Activated T-helper 1 cell treated with anti-CD3 and anti-CD28 coated beads, Interleukin-12 subunit alpha, Interleukin-12 subunit beta, Interleukin-2, Interleukin-4 antibody, amounts not matched to agents 30 ng/mL and 10 ng/mL and 1 ng/mL, durations not matched to agents 14 hours and 24 hours and 36 hours (primary cell): ENCODE measurements at places on chromosomes 3 and 15.

- no peak for DNase-seq
These were observed 44.7 kb upstream of the LIPC start for GRCh38 chr15:58387130-58387529.

DNA sequence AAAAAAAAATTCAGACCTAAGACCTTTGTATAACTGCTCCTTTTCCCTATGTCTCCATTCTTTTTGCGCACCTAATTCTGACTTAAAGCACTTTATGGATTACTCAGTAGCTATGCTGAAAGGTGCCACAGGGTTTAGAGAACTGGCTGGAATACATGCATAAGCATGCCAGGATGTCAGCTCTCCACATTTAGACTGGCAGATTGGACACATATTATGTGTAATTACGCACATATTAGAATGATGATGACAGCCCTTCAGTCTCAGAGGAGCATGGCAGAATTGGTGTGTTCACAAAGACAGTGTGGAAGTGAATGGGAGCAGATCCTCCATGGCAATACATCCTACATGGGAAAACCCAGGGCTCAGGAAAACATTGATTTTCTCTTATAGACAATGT, 108.1 kb upstream of the LSAMP start:
- no peak for DNase-seq

GRCh38 chr3:106097817-106098435, 229.1 kb upstream of the CBLB start:
- DNase-seq, result no peak

GRCh38 chr3:11118181-11118682, 36.1 kb upstream of the HRH1 start:
- DNase-seq, result no peak

DNA sequence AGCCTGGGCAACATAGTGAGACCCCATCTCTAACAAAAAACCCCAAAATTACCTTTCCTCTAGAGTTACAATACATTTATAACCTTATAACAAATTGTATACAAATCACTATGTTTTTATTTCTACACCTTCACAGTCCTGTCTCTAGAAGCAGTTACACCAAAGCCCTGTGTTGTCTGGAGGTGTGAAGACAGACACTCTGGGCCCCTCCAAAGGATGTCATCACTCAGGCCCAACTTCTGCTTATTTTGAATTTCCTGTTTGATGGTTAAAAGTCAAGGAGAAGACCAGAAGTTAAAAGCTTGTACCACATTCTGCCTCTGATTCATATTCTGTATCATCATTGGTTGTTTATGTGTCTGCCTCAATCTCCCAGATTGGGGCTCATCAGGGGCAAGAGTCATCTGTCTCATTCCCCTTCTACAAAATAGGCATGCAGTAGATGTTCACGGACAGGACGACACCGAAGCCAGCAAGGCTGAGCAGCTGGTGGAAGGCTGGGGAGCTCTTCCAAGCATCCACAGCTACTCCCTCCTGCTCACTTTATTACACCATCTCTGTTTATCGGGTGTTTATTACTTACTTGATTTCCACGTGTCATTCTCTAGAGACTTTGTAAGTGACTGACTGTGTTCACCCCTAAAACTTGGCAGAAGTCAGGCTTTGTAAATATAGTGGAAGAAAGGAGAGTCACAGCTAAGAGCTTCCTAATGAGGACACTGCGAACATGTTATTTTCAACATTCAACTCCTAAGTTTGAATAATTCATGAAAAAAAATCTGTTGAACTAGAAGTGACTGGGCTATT, 136.8 kb upstream of the ANKRD28 start:
- no peak for DNase-seq

DNA sequence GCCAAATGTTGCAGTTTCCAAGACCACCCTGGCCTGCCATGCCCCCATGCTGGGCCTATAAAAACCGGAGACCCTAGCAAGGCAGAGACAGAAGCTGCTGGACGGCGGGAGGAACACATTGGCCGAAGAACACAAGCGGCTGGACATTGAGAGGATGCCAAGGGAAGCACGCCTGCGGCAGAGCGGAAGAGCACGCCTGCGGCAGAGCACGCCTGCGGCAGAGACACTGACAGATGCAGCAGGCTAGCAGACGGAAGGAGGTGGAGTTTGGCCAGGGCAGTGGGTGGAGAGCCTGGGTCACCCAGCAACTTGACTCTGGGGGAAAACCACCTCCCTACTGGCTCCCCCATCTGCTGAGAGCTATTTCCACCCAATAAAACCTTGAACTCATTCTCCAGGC, 322.3 kb upstream of the TBL1XR1 start:
- no peak for DNase-seq

GRCh38 chr15:80210611-80211573, 41.1 kb downstream of the CTXND1 start:
- DNase-seq, result no peak

DNA sequence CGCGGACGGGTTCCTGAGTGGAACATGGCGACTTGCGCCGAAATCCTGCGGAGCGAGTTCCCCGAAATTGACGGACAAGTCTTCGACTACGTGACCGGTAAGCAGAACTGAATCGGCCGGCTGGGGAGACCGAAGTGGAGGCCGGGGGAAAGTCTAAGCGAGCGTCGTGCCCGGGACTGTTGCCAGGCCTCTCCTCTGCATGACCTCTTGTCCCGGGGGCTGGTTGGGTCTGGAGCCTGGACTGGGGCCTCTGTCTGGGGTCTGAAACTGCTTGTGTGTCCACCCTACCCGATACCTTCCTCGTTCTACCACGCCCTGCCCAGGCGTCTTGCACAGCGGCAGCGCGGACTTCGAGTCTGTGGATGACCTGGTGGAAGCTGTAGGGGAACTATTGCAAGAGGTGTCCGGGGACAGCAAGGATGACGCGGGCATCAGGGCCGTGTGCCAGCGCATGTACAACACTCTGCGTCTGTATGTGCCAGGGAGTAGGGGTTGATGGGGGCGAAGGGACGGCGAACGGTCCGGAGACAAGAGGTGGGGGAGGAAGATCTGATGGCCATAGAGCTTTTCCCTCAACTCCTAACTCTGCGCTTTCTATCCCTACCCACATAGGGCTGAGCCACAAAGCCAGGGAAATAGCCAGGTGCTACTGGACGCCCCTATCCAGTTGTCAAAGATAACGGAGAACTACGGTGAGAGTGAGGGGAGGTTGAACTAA, at the start of gene ABCF3:
ABCF3 (plus strand) TSS at position 16 of the 718 bp plus-strand sequence; CDS start at position 25, 9 bp downstream.
- no peak for DNase-seq

- DNase-seq, result no peak
These were observed 5.2 kb downstream of the ARPP19 start for GRCh38 chr15:52563501-52564060.

- no peak for DNase-seq
These were observed 12.1 kb upstream of the DMXL2 start for GRCh38 chr15:51634591-51635198.

GRCh38 chr15:23869396-23869795, 182.3 kb upstream of the NDN start:
- DNase-seq, result no peak
